ENCODE measurements at places on chromosomes 16 and 17. TPM values are rescaled to one million over a fixed set of nuclear protein-coding genes. Genes with fewer than 3 reads are reported as not detected.

SPATA22 gene
- 0.15 TPM for polyA plus RNA-seq

ODAD4 gene
- 8.7 TPM for polyA plus RNA-seq

TMEM235 gene
- polyA plus RNA-seq, result not detected

MEOX1 gene
- 15.5 TPM for polyA plus RNA-seq

ZNF19 gene
- 15.6 TPM for polyA plus RNA-seq

MT1A gene
- polyA plus RNA-seq, result not detected

CDYL2 gene
- 8.3 TPM for polyA plus RNA-seq

LITAFD gene
- polyA plus RNA-seq, result not detected

RHBDL3 gene
- polyA plus RNA-seq, result 1.5 TPM

RNF222 gene
- polyA plus RNA-seq, result 0.07 TPM

CES5A gene
- polyA plus RNA-seq, result not detected

DNA sequence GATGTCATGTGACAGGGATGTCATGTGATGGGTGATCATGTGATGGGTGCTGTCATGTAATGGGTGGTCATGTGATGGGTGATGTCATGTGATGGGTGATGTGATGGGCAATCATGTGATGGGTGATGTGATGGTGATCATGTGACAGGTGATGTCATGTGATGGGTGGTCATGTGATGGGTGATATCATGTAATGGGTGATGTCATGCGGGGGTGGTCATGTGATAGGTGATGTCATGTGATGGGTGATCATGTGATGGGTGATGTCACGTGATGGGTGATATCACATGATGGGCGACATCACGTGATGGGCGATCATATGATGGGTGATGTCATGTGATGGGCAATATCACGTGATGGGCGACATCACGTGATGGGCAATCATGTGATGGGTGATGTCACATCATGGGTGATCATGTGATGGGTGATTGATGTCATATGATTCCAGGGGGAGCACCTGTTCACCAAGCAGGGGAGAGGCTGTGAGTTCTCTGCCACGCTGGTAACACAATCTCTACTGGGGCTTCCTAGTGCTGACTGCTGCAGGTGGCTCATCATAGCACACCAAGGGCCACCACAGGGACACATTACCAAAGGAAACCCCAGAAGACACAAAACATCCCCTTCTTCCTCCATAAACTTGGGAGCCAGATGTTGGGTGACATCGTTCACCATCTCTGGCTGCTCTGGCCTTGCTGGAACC is 16.5 kb downstream of the CD300LB start:
- no peak for DNase-seq

DNA sequence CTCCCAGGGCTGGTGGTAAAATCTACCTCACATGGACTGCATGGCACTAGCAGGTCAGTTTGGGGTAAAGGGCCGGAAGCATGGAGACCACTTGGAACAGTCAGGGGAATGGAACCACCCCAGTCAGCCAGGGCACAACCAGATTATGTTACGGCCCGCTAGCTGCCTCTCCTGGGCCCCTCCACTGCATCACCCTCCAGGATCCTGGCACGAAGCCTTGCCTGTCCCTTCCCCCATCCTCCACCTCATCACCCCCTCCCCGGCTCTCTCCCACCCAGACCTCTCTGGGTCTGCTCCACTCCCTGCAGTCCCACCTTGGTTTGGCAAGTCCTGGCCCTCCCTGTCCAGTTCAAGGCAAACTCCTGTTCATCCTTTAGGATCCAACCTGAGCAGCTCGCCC is 91.7 kb downstream of the CLEC16A start:
- no peak for DNase-seq

- DNase-seq, result no peak
These were observed 19.8 kb upstream of the GAA start for GRCh38 chr17:80081596-80081995.

- DNase-seq, result no peak
These were observed 28.1 kb downstream of the TTYH2 start for GRCh38 chr17:74241431-74241830.

DNA sequence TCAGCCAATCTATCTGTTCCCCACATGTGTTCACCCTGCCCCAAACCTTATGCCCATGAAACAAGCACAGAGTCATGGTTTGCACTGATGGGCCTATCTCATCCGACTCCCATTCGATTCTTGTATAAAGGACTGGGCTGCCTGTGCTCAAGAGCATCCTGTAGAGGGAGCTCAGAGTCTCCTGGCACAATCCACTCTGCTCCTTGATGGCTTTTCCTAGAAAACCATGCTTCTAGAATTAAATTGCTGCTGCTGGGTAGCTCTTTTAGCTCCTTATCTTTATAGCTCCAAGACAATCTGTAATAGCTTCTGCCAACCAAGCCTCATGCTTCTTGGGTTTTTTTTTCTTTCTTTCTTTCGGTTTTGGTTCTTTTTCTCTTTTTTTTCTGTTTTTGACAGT is 9.7 kb downstream of the ZNF19 start:
- no peak for DNase-seq

GRCh38 chr17:78134899-78135385 is 4.4 kb downstream of the TMC8 start:
- DNase-seq, result no peak

GRCh38 chr16:87754535-87754934 is 11.3 kb downstream of the KLHDC4 start:
- DNase-seq, result no peak

DNA sequence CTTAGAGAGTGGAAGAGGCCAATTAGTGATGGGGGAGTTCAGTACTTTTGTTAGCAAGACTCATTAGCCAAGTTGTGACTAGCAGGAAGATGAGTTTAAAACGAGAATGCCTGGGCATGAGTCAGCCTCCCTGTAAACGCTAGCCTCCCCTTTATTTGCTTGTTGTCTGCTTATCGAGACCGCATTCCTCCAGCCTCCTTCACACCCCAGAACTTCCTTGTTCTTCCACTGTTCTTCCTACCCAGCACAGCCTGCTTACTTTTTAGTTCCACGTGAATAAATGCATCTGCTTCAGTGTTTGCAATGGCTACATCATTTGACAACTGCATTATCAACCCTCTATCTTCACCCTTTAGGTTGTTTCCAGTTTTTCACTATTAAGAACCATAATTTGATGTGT is 20.2 kb upstream of the OR3A1 start:
- DNase-seq, result no peak

DNA sequence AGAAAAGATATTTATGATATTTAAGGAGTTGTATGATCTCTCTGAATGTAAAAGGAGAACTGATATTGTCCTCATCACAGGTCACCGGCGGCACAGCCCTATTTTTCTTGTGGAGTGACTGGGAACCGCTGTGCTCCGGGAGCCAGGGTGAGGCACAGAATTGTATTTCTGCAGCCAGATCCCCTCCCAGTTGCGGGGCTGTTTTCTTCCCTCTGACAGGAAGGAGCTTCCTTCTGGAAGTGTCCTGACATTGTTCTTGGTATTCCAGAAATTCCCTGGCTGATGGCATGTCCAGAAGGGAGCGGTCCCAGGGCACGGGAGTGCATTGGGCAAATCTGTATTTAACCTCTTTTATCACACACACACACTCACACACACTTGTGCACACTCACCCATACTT is 268.6 kb upstream of the FOXF1 start:
- no peak for DNase-seq

DNA sequence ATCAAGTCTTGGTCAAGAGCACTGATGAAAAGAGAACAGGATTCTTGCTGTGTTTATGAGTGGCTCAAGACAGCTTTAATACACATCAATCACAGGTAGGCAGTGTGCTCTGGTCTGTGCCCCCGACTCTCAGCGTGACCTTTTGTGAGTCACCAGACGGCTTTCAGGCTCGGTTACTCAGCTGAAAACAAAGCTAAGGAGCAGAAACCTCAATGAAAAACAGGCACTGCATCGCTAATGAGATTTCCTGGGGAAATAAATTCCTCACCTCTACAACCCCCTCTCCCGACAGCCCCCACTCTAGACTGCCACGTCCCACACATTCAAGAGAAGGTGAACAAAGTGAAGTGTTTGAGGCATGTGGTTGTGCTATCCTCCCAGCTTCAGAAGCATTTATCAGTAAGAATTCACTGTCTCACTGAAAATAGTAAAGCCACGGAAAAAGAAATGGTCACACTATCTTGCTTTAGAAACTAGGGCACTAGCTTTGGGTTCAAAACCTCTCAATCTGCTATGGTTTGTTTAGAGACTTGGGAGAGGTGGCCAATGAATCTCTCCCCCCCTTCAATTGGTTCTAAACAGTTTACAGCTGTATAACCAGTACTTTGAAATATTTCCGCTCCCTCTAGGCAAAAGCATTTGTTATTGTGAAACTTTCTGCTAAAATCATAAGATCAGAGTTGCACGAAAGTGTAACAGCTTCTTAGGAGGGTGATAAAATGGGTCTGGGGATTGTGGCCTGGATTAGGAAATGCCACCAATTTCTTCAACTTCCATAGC is 199.5 kb upstream of the PMFBP1 start:
- DNase-seq, result peak; percentile 77

GRCh38 chr16:87333101-87333500 is 15.9 kb upstream of the C16orf95 start:
- no peak for DNase-seq

GRCh38 chr16:77820340-77820739 is 32.0 kb downstream of the VAT1L start:
- no peak for DNase-seq

DNA sequence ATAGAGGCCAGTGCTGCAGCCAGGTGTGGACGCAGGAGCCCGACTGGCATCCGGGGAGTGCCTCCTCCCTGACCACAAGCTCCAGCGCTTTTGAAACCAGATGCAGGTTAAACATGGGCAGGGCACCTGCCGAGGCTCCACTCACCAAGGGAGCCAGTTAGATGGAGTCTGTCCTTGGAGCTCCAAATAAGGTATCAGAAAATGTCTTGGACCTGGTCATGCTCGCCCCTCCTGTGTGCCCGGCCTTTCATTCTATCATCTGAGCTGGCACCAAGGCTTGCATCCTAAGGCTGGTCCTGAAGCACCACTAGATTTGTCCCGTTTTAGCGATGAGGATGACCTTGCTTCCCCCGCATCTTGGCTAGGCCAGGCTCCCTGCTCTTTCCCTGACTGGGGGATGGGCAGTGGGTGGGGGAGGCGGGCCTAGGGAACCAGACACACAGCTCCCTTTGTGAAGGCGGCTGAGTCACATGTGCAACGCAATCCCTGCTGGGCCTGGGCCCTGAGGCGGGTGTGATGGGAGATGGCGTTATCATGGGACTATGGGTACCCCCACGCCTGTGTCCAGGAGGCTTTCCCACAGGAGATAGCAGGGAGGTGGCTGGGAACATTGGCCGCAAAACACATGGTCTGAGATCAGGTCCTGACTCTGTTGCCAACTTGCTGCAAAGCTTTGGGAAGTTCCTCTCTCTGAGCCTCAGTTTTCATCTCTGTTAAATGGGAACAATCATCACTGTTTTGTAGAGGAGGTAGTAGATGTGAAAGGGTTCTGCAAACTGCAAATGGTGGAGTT is 5.0 kb upstream of the ADGRG1 start:
- DNase-seq, result no peak

GRCh38 chr17:81396278-81396721 is 1.0 kb downstream of the BAHCC1 start:
- no peak for DNase-seq

DNA sequence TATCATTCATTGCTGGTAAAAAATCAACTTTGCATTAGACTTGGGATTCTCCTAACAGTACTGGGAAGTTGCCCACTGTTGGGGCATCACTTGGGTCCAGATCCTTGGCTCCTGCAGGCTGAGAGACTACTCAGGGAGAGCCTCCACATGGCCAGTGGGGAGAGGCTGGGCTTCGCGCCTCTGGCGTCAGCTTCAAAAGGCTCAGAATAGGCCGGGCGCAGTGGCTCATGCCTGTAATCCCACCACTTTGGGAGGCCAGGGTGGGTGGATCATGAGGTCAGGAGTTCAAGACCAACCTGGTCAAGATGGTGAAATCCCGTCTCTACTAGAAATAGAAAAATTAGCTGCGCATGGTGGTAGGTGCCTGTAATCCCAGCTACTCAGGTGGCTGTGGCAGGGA is 3.4 kb upstream of the CSHL1 start:
- DNase-seq, result no peak

GRCh38 chr17:32510466-32510865 is 23.7 kb downstream of the CDK5R1 start:
- no peak for DNase-seq

GRCh38 chr17:78879635-78880186 is 23.3 kb downstream of the CEP295NL start:
- DNase-seq, result peak; percentile 64

DNA sequence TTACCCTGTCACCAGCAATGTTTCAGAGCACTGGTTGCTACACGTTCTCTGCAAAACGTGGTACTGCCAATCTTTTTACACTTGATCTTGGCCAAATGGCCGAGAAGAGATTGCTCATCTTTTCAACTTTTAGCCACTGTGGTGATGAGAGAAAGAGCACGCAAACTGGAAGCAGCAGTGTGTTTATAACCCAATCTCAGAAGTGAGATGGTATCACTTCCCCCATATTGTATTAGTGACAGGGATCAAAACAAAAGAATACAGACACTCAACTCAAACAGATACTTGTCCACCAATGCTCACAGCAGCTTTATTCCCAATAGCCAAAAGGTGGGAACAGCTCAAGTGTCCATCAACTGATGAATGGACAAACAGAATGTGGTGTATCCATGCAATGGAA is 72.1 kb upstream of the FA2H start:
- no peak for DNase-seq

GRCh38 chr16:87201052-87201451 is 116.1 kb downstream of the C16orf95 start:
- no peak for DNase-seq

- DNase-seq, result no peak
These were observed 33.4 kb downstream of the TRAF4 start for GRCh38 chr17:28777178-28777577.

GRCh38 chr16:67372664-67373063 is 20.6 kb downstream of the TPPP3 start:
- no peak for DNase-seq

GRCh38 chr16:7624871-7625766 is 292.5 kb downstream of the RBFOX1 start:
- no peak for DNase-seq
